ENCODE measurements at places on chromosomes 2 and 18. TPM values are rescaled to one million over a fixed set of nuclear protein-coding genes. Genes with fewer than 3 reads are reported as not detected.

The PSME4 gene
- total RNA-seq = 47.2 TPM

The LHCGR gene
- total RNA-seq = not detected

The YWHAQ gene
- 208 TPM for total RNA-seq

The UGT1A10 gene
- total RNA-seq = not detected

The CD226 gene
- total RNA-seq = 0.42 TPM

The SLC30A3 gene
- 0.66 TPM for total RNA-seq

The AGXT gene
- total RNA-seq = not detected

The NGEF gene
- 4.6 TPM for total RNA-seq

The GULP1 gene
- total RNA-seq = 49.0 TPM

The REG3A gene
- not detected for total RNA-seq

The CHRNG gene
- total RNA-seq = not detected

The PELI1 gene
- 7.7 TPM for total RNA-seq

The ZNF804A gene
- total RNA-seq = 3.4 TPM

The CACNB4 gene
- 0.11 TPM for total RNA-seq

The SLC40A1 gene
- not detected for total RNA-seq

The MAIP1 gene
- total RNA-seq = 19.1 TPM

The CD8B gene
- not detected for total RNA-seq

The EGR4 gene
- total RNA-seq = 0.05 TPM

The SULT1C4 gene
- not detected for total RNA-seq

The RUFY4 gene
- not detected for total RNA-seq

The DHX57 gene
- 25.0 TPM for total RNA-seq

The EPB41L3 gene
- total RNA-seq = 5.2 TPM

The TMEM17 gene
- 4.3 TPM for total RNA-seq

The CAPN14 gene
- 0.98 TPM for total RNA-seq

The MC2R gene
- total RNA-seq = not detected

The GALNT13 gene
- total RNA-seq = 3.8 TPM

The TACR1 gene
- total RNA-seq = not detected

The NR4A2 gene
- total RNA-seq = 7.6 TPM

The IL1R2 gene
- total RNA-seq = not detected

The EPG5 gene
- total RNA-seq = 4.2 TPM

The TUBA3D gene
- not detected for total RNA-seq

The FNDC4 gene
- total RNA-seq = 3.2 TPM

The C2orf66 gene
- total RNA-seq = 0.15 TPM

The MRO gene
- 0.03 TPM for total RNA-seq

The FOXD4L1 gene
- total RNA-seq = 0.19 TPM

The GALNT3 gene
- total RNA-seq = not detected

The TFCP2L1 gene
- 0.04 TPM for total RNA-seq

The TUBA3E gene
- total RNA-seq = not detected

The MARCO gene
- not detected for total RNA-seq

The MROH2A gene
- not detected for total RNA-seq

The SPATS2L gene
- total RNA-seq = 89.2 TPM

The UGT1A4 gene
- not detected for total RNA-seq

The SLC38A11 gene
- not detected for total RNA-seq

The IL36RN gene
- total RNA-seq = not detected

The KIAA2012 gene
- total RNA-seq = 0.08 TPM

The MAPK4 gene
- total RNA-seq = 0.26 TPM

The REEP1 gene
- total RNA-seq = 1.4 TPM

The PLA2R1 gene
- 0.88 TPM for total RNA-seq

The SIGLEC15 gene
- 0.29 TPM for total RNA-seq

The SRD5A2 gene
- total RNA-seq = not detected

The ELOA2 gene
- not detected for total RNA-seq
